Hematopoietic multipotent progenitor cell treated with erythropoietin and hydrocortisone succinate and interleukin-3 and kit ligand, for 8 days (in vitro differentiated cells): ENCODE measurements at places on chromosomes 12 and 14.

DNA sequence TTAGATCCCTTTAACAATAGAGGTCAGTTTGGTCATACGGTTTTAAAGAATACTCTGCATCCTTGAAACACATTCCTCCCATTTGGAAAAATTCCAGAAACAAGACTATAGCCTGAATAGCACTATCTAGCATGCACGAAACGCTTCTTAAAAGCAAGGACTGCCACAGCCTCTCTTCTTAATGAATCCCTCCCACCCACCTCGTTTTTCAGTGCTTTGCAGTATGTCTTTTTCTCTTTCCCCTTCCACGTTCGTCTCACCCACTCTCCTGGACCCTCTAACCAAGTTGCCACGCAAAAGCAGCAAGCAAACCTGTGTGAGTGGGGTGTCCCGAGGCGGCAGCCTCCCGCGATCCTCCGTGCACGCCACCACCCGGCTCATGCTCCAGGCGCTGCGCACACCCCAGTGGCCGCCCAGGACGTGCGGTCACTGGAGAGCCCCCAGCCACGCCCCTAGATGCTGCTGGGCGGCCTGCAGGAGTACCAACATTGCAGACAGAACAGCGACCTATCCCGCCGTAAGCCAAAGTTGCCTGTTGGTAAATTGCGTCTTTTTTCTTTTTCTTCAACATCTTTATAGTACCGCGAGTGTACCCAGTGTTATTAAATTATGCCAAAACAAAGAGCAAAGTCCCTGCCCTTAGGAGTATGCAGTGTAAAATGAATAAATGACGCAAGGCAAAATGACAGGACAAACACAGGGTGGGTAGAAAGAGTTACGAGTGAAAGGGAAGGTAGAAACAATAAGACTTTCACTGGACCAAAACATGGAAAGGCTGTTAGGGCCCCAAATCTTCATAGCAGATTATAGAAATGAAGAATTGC lies at the start of gene SLC38A4:
Gene SLC38A4 (minus strand): TSS at position 407 of the 824 bp plus-strand sequence. CDS start 32,926 bp downstream, outside the sequence.
- no peak for DNase-seq

- peak; percentile 14 for DNase-seq
Measured at GRCh38 chr14:33435911-33436689, 497.4 kb downstream of the NPAS3 start.

DNA sequence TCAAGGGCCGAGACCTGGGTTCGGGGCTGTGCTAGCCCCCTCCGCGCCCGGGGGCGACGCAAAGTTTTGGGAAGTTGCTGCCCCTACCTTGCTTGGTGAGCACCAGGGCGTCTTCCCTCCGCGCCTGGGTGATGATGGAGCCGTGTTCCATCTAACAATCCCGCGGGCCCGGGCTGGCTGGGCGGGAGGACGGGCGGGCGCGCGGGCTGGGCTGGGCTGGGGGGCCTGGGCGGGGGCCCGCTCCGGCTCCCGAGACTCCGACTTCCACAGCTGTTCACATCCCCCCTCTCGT lies 298 bp downstream of the CTDSP2 start:
- DNase-seq = no peak

DNA sequence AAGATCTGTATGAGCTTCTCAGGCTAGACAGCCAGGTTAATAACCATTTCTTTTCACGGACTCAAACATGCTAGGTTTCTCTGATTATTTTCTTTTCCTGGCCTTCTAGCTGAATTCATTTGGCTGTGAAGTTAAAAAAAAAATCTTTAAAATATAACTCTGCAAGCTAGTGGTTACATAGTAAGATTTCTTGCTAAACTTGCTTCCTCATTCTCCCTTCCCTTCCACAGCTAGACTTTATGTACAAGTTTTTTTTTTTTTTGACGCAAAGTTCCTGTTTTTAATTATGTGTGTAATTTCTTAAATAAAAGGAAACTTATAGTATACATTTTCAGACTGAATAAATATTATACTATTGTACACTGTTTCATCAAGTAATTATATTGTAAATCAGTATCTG lies 145.4 kb downstream of the TMTC2 start:
- DNase-seq = no peak

DNA sequence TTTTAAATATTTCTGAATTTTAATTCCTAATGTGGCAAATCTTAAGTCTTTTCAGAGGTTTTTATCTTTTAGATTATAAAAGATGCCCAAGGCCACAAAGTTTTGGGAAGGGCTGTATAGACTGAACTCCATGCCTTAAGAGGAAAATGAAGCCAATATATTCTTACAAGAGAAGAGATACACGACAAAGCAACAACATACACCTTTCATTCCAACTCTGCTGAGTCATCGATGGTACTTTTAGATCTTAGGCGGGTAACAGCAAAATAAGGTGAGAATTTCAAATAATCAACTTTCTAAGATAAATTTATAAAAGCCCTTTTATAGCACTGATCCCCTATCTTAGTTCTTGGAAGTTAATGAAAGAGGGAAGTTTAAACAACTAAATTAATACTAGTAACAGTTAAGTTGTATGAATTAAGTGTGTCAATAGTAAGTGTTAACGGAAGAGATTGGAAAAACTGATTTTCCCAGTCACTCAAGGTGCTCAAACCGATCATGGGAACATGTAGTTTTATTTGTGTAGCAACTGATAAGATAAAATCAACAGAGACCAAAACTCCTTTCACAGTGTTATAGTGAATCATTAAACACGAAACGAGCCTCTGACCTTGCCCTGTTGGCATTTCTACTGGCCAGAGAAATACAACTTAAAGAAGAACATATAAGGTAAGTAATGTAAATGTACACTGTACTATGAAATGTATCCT lies 18.8 kb upstream of the PIK3C2G start:
- no peak for DNase-seq

GRCh38 chr14:101564819-101565698 lies 3.8 kb downstream of the DIO3 start:
- DNase-seq = no peak

DNA sequence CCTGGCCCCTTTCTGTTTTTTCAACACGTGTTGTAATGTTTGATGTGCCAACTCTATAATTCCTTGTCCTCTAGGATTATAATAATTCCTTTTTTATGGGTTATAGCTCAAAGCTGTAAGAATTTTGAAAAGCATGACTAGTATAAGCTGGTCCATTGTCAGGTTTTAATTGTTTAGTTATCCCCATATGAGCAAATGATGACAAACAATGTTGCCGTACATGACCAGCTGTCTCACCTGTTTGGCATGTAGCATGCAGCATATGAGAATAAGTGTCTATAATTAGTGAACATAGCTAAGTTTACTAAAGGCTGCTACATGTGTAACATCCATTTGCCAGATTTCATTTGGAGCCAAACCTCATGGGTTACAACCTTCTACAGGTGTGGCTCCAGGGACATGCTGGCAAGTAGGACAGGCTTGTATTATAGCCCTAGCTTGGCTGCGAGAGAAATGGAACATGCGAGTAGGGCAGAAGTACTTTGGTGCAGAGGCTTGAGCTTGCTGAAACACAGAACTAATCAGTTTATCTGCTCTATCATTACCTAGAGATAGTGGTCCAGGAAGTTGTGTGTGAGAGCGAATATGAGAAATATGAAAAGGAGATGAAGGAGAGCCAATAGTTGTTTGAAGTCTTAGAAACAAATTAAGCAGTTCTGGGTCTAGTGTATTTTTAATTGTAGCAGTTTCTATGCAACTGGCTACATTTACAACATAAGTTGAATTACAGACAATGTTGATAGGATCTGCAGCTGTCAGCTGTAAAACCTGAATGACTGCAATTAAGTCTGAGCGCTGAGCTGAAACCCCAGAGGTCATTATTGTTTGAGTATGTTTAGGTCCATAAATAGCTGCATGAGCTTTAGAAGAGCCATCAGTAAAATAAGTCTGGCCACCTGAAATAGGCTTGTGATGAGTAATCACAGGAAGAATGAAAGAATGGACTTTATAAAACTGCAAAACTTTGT lies 22.6 kb upstream of the MAPKAPK5 start:
- DNase-seq = no peak

- DNase-seq = no peak
Measured at GRCh38 chr12:120497524-120498150, 1.7 kb downstream of the DYNLL1 start.

DNA sequence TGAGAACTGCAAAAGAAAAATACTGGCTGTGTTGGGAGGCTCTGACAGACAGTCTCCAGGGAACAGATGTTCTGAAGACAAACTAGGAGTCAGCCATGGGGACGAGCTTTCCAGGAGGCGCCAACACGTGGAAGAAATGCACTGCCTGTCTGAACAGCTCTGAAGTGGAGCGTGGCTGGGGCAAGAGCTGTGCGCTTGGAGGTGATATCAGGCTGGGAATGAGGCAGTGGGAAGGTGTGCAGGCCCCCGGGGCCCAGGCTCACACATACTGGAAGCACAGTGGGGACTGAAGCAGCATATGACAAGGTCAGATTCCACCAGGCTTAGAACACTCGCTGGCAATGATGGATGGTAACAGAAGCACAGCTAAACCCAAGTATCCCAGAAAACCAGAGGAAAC lies 17.5 kb downstream of the APPL2 start:
- DNase-seq = no peak

DNA sequence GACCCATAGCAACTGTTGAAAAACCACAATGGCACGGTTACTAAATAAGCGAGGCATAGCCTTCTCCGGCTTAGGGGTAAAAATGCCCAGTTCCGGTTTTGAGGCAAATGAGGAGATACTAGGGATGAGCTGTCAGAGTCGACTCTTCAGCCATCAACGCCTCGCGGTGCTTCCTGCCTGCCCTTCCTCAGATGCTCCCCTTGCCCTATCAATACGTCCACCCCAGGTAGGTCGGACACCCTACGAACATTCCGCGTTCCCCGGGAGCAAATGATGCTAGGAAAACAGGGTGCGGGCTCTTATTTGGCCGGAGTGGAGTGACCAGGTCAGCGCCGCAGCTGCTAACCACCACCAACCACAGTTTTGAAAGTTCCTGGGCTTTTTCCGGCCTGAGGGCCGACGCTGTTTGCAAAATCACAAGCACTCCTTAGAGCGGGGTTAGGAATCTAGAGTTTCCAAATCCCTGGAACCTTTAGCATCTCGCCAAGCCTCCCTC lies 1.2 kb downstream of the SRSF9 start:
- peak; percentile 46 for DNase-seq

- DNase-seq = no peak
Measured at GRCh38 chr14:86217523-86217922, 687.6 kb downstream of the FLRT2 start.

DNA sequence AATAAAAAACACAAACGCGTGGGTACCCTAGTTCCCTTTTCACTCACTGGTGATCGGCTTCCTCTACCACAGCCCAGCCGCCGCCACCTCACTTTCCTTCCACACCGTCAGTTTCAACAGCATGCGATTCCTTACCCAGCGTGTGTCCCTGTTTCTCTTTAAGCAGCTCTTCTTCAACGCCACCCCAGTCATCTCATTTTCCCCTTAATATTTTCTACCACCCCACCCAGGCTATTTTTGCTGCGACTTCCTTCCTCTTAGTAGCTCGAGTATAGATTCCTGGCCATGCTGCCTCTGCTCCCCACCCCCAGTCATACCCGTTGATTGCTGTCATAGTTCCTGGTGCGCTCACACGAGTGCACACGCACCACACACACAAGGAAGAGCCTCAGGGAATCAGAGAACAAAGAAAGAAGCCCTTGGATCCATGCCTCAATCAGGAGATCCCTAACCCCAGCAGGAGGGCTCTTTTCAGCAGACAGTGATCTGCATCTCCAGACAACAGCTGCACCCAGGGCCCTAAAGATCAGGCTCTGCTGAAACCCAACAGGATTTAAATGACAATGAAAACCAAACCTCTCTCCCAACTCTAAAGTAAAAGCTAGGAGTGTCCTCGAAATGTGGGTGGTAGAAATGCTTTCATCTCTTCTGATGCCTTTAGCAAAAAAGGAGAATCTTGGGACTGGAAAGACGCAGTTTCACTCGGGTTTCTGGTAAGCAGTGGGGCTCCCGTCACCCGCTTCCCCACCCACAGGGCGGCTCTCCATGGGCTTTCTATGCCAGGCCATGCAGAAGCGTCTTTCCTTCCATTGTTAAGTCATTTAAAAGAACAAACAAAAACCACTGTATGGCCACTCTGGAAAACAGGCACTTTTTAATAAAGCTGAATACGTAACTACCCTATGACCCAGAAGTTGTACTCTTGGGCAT lies 23.8 kb downstream of the VPS37B start:
- DNase-seq = peak; percentile 51

DNA sequence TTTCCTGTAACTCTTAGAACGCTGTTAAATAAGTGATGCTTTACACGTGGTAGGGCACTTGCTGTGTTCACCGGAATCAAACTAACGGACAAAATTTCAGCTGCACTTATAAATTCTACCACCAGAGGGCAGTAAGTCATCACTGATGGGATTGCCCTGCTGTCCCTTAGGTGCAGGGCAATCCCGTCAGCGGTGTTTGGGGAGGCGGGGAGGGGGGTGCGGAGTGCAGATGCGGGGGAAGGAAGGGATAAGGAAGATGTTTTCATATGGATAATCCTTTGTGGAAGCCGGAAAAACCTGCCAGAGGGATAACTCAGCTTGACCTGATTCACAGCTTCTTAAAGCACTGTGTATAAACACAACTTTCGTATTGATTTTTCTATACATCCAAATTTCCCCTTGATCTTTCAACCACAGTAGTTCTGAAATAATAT lies 21.7 kb upstream of the SLC10A1 start:
- peak; percentile 78 for DNase-seq

GRCh38 chr12:125050868-125051267 lies 14.4 kb upstream of the AACS start:
- peak; percentile 20 for DNase-seq

DNA sequence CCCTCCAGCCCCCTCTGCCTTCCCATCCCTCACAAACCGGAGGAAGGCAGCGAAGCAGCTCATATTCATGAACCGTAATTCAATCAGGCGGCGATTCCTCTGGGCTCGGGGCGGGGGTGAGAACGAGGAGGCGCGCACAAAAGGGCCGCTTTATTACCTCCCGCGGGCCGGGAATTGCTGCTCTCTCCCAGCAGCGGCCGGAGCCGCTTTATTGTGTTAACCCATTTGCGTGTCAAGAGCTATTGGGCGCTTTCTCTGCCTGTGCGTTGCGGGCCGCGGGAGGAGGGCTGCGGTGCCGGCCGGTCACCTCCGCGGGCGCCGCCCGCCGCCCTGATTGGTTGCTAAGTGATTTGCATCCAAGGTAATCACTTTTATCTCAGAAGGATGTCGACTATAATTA lies 4.8 kb downstream of the FAM222A start:
- no peak for DNase-seq

- DNase-seq = no peak
Measured at GRCh38 chr12:14694145-14694714, 2.2 kb downstream of the GUCY2C start.

- no peak for DNase-seq
Measured at GRCh38 chr12:55789171-55789570, 28.4 kb downstream of the SARNP start.

GRCh38 chr12:25723921-25724491 lies 170.9 kb upstream of the LMNTD1 start:
- no peak for DNase-seq
